ENCODE measurements at places on chromosomes 1 and 21.
A peak's percentile ranks its signal among the peaks of the same experiment; 100 is the strongest.

- no peak for DNase-seq
Measured at GRCh38 chr1:111649648-111650047, 30.1 kb downstream of the RAP1A start.

GRCh38 chr21:38914528-38915293 lies 109.0 kb downstream of the ETS2 start:
- peak; percentile 38 for DNase-seq

DNA sequence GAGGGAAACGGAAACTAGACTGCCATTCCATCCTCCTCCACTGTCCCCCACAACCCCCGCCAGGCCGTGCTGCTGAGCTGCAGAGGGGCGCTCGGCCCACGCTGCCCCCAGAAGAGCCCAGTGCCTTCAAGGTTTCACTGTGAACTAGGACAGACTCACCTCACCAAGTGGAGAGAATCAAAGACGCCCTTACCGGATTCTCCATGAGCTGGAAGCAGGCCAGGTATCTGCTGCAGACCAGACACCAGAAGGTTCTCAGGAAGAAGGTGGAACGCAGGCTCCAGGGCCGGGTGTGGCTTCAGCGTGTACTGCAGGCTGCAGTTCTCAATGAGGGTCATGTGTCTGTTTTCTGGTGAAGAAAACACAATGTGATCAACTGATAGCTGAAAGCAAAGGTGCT lies 30.6 kb downstream of the NPHP4 start:
- DNase-seq, result no peak

- DNase-seq, result no peak
Measured at GRCh38 chr21:23045955-23046354, 2047.7 kb downstream of the NCAM2 start.

DNA sequence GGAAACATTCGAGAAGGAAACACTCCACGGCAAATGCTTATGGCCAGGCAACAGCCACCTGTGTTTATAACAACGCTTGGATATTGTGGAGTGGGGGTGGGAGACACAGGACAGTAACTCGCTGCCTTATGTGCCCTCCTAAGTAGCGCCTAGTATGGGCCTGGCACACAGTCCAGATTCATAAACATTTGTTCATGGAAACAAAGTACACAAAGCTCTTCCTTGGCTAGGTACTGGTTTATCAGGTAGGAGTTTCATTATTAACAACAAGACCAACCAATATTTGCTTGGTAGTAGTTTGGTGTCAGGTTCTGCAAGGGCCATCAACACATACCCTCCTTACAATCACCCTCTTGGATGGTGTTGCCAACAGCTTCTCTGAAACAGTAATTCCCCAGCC lies 23.4 kb downstream of the TMCO4 start:
- no peak for DNase-seq

DNA sequence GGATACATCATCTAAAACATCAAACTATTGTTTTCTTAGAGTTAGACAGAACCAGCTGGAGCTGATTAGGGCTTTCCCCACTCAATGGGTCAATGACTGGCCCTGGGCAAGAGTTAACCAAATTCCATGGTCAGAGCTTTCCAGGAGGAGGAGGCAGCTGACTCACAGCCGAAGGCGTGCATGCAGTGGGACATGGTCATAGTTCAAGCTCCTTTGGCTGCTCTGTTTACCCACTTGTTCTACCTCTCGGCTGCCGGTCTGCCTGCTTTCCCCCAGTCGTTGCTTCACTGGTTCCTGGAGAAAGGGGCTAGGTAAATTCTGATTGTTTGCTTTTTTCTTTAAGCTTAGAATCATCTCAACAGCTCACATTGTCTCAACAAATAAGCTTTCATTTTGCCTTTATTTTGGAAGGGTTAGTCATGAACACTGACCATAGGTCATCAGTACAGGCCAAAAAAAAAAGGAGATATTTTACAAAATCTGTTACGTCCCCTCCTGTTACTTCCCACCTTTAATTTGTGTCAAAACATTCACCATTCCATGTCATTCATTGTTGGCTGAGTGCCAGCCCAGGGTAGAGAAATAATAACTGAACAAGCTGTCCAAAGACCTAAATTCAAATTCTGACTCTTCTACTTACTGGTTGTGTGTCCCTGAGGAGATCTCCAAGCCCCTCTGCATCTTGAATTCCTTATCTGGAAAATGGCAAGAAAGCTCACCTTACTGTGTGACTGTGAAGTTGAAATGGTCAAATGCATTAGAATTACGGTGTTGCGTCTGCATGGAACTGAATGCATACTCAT lies 12.0 kb downstream of the MAB21L3 start:
- no peak for DNase-seq

DNA sequence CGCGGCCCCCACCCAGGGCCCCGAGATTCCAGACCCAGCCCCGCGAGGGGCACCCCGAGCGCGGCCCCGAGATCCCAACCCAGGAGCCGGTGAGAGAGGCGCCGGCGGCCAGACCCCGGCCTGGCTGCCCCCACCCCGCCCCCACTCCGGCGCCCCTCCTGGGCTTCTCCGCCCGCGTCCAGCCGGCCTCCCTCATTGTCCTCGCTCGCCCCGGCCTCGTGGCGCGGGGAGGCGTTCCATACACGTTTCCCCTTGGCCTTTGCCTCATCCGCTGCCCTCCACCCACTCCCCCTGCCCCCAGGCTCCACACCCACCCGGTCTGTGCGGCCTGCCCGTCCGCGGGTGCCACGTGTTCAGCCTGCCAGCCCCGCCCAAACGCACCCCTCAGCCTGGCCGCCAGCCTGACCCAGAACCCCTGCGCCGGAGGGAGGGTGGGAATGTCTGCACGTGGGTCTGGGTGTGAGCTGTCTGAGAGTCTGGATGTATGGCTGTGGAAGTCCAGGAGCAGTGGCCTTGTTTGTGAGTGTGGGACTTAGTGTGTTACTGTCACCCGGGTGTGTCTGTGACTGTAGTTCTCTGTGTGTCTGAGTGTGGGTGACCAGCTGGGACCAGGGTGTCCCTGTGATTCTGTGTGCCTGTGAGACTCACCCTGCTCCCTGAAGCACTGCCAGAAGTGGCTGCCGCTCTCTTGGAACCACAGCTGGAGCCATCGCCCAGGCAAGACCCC lies 681 bp downstream of the B4GALT2 start:
- peak; percentile 57 for DNase-seq

GRCh38 chr1:81174052-81174451 lies 626.7 kb upstream of the ADGRL2 start:
- no peak for DNase-seq

- peak; percentile 44 for DNase-seq
Measured at GRCh38 chr1:168110896-168111545, 25.7 kb downstream of the GPR161 start.

- no peak for DNase-seq
Measured at GRCh38 chr1:212111536-212111935, 76.0 kb downstream of the DTL start.

GRCh38 chr1:231200388-231201031 lies 38.7 kb downstream of the TRIM67 start:
- DNase-seq, result no peak

- no peak for DNase-seq
Measured at GRCh38 chr1:39103328-39104157, 77.4 kb downstream of the NDUFS5 start.

- DNase-seq, result no peak
Measured at GRCh38 chr1:211762206-211762605, 68.4 kb downstream of the LPGAT1 start.

GRCh38 chr1:154888757-154889156 lies 18.7 kb upstream of the KCNN3 start:
- DNase-seq, result no peak

DNA sequence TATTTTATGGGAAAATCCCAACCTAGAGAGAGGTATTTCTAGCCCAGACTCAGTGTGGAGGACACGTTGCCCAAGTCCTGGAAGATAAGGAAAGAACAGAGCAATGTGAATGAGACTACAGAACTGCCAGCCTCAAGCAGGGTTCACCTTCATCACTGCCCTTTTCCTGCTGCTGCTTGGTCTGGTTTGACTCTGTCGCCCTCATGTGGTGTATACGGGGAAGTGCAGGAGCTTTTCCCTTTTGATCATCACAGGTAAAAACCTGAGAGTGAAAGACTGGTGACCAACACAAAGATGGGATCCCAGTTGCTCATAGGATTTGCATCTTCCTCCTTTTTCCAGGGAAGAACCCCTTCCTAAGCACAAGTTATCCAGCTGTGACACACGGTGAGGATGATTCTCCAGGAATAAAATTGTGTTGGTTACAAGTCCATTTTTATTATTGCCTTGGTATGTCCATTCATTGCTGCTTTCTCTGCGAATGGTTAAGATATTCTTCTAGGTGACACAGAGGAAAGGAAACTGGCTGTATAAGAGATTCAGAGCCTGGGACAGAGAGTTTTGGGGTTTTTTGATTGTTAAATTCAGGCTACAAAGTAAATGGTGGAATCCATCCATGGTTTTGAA lies 89.5 kb upstream of the CD53 start:
- DNase-seq, result peak; percentile 63

GRCh38 chr21:15034126-15034853 lies 30.5 kb downstream of the NRIP1 start:
- DNase-seq, result no peak

Data from inflammatory macrophage (primary cell).